ENCODE measurements at places on chromosomes 7 and 10.
A peak's percentile ranks its signal among the peaks of the same experiment; 100 is the strongest.

- no peak for DNase-seq
Measured at GRCh38 chr10:119306514-119306951, 99.2 kb downstream of the GRK5 start.

DNA sequence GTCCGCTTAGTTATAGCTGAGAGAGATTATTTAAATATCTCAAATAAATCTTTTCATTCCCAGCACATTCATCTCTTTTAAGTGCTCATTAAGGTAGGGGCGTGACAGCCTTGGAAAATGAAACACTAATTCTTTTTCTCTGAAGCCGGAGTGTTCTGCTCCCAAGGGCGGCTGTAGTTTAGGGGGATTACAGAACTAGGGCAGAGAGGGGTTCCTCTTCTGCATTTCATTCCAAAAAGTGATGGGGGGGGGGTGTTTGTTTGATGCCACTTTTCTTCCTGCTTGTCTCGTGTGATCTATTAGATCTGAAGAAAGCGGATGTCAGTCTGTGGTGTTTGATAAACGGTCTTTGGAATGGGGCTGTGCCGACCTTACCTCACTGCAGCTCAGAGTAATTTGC is 506.5 kb upstream of the MGMT start:
- no peak for DNase-seq

DNA sequence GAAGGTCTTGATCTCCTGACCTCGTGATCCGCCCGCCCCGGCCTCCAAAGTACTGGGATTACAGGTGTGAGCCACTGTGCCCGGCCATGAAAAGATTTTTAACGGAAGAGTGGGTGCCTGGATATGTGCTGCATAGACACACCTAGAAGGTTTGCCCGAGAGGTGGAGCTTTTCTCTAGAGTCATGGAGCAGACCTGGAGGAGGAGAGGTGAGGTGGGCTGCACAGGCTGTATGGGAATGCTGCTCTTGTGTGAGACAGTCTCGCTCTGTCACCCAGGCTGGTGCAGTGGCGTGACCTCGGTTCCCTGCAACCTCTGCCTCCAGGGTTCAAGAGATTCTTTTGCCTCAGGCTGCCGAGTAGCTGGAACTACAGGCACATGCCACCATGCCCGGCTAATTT is 103.3 kb downstream of the ACTR3B start:
- no peak for DNase-seq

DNA sequence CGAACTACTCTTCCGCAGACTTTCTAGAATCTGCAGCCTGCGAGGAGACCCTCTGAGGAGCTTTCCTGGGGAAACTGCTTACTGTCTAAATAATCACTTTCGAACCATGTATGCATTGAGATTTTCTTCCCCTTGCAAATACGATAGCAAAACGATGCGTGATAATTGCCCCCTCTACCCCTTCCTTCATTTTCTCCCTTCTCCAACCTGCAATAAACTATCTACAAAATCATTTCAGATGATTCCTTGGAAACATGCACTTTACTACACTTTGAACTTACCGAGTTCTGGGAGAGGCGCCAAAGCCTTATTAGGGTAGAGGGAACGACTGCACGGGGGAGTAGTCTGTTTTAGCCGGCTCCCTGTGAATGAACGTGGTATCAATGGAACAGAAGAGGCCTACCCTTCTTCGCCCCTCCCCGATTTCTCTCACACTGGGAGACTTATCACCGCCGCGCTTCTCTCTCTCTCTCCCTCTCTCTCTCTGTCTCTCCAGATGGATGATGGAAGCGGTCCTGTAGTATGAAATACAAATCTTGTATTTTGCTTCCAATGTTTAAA is at the start of gene FGFBP3:
Gene FGFBP3, minus strand, starts transcription at position 370 of the 561 bp plus-strand sequence. CDS start 517 bp downstream, outside the sequence.
- DNase-seq: no peak

- DNase-seq: no peak
Measured at GRCh38 chr10:373526-374309, 238.5 kb downstream of the ZMYND11 start.

- DNase-seq: no peak
Measured at GRCh38 chr10:70756700-70757360, 28.3 kb downstream of the TBATA start.

DNA sequence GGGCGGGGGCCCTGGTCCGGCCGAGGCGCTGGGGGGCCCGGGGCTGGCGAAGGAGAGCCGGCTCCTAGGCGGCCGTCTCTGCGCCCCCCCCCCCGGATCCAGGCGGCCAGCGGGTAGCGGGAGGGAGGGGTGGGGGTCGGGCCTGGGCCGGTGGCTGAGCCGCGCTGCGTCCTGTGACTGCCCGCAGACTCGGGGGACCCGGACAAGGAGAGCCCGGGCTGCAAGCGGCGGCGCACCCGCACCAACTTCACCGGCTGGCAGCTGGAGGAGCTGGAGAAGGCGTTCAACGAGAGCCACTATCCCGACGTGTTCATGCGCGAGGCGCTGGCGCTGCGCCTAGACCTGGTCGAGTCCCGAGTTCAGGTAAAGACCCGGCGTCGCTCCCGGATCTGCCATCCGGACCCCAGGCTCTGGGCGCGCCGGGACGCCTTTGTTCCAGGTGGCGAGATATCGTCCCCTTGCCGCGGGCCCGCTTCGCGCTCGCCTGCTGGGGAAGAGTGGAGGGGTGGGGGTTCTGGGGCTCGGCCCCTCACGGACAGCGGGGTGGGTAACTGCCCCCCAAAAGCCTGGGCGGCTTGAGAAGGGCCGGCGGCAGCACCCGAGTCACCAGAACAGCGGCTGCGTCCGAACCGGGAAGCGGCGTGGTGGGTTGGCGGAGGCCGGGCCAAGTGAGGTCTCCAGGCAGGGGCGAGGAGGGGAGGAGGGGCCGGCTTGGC is 819 bp downstream of the UNCX start:
- DNase-seq: no peak

DNA sequence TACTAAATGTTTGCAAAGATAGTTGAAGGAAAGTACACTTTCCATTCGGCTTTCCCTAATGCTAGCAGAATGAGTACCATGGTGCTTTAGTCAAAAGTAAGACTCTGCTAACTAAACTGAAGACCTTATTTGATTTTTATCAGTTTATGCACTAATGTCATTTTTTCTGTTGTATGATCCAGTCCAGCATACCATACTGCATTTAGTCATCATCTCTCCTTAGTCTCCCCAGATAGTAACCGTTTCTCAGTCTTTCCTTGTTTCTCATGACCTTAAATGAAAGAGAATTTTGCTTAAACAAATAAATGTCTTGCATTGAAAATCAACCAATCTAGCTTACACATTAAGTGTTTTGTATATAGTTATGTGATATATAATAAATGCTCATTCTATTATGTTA is 529.5 kb upstream of the SEMA3D start:
- DNase-seq: no peak

DNA sequence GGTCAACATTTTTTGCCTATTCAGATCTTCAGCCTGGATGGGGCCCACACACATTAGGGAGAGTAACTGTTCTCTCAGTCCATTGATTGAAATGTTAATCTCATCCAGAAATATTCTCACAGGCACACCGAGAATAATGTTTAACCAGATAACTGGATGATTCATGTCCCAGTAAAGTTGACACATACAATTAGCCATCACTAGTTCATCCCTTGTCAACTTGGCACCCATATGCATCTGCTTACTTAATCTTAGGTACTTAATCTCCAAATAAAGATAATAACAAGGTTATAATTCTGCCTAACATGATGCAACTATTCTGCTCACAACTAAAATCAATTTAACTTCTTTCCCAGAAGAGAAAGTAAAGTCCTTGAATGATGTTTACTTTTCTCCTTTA is 502.6 kb downstream of the ADRA2A start:
- no peak for DNase-seq

DNA sequence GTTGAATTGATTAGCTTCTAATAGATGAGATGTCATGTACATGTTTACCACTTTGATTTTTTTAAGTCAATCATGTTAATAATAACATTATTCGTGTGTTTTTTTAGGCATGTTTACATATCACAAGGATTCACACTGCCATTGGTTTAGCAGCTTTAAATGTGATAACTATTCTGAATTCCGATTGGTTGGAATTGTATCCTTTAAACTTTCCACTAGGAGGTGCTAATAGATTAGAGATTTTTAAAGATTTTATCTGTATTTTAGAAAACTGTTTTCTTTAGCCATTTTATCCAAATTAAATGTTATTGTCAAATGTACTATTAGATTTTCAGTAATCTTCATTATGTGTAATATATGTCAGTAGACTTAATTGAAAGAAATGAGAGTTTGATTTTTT is 83.2 kb downstream of the HECTD2 start:
- DNase-seq: no peak

GRCh38 chr7:85554236-85555178 is 367.7 kb upstream of the SEMA3D start:
- DNase-seq: peak; percentile 72

DNA sequence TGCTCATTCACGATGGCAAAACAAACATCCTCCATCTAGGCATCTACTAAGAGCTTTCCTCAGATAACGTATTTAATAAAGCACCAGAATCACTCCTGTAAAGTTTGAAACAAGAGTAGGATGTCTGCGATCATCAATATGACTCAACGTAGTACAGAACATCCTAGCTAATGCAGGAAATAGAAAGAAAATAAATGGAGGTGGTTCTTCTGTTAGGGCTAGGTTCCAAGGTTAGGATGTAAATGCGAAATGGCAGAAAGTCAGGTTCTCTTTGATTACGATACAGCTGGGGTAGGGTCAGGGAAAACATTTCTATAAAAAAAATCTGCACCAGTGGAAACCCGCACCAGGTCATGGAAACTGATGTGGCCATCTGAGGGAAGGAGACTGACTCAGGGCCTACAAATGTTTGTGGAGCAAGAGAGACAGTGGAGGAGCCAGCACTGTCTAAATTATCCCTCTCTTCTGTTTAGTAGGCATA is 29.1 kb downstream of the CCDC6 start:
- no peak for DNase-seq

GRCh38 chr7:4151524-4151923 is 530.6 kb upstream of the FOXK1 start:
- DNase-seq: no peak

GRCh38 chr7:111752022-111752582 is 189.8 kb upstream of the IMMP2L start:
- no peak for DNase-seq

DNA sequence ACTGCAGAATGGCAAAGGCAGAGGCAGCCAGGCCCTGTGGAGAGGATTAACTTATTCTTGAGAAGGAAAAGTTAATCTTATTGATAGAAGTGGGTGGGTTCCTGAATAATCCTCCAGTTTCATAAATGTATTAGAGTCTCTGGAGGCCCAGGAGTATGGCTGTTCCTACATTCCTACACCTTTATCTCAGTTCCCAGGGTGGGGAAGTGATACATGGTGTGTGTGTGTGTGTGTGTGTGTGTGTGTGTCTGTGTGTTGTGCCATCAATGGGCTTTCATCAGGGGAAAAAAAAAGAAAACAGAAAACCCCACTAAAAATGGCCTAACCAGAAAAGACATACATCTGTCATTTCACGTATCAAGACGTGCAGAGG is 22.0 kb upstream of the GSDME start:
- no peak for DNase-seq

GRCh38 chr7:7737674-7738073 is 19.3 kb upstream of the RPA3 start:
- DNase-seq: no peak

DNA sequence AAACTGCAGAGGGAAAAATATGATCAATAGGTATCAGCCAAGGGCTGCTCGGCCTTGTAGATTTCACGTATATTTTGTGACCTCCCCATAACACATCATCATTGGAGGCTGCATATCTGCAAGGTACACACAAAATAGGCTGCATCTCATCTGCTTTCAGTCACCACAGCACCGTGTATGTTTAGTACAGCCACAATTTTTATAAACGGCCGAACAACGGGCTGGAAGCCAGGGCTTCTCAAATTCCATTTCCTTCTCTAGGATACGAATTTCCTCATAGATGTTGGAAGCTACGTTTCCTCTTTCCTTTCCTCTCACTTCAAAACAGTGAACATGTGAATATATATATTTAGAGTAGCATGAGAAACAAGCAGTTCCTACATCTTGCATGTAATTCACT is 20.2 kb upstream of the FOXK1 start:
- no peak for DNase-seq

GRCh38 chr10:34249634-34250033 is 565.5 kb downstream of the PARD3 start:
- no peak for DNase-seq

DNA sequence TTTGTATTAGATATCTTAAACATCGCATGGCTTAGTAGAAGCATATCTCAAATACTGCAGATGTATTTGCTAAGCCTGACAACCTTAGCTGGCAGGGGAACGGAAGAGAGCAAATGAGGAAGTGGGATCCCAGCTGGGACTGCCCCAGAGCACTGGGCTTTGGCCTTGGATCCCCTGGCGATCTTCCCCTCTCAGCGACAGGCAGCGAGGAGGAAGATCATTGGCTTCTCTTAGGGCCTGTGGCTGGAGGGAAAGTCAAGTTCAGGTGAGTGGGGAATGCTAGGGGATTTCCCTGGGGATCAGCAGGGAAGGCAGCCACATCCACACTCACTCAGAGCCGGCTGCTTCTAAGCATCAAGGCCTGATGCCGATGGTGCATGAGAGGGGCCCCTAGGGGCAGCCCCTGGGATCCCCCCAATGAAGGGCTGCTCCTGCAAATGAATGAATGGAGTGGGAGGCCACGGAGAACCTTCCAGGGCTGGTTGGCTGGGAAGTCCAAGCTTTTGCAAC is 42.0 kb downstream of the LYZL2 start:
- no peak for DNase-seq

DNA sequence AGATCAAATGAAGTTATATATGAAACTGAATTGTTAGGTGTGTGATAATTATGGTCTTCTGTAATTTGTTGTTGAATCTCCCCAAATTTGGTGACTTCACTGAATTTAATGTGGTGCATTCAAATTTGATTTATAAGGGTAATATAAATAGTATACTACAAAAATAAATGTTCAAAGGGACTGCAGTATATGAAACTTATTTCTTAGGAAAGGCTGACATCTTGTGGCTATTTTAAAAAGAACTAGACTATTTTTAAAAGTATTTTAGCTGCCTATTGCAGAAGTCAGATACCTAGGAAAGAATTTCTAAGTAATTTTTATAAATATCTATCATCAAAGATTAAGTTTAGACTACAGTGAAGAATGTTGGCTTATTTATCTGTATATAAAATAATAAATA is 36.6 kb downstream of the ATRNL1 start:
- no peak for DNase-seq

DNA sequence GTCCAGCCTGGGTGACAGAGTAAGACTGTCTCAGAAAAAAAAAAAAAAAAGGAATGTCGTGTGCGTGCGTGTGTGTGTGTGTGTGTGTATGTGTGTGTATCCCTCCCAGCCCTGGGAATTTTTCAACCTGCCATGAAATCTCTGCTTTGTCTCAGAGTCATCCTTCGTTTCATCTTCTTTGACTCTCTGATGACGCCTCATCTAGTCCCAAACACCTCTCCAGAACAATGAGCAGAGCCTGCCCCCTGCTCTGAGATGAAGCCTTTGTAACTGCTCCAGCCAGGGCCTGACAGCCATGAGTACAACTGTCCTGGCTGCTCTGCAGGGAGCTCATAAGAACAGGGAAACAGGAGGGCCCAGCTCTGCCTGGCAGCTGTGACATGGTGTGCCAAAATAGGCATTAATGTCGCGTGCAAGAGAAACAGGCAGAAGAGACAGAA is 149.5 kb downstream of the FAM107B start:
- no peak for DNase-seq

GRCh38 chr7:36002900-36003299 is 150.2 kb upstream of the EEPD1 start:
- DNase-seq: no peak

All from NCI-H774 (cell line).